Dermis lymphatic vessel endothelial cell (primary cell): ENCODE measurements at places on chromosomes 7 and 10. TPM values are rescaled to one million over a fixed set of nuclear protein-coding genes. Genes with fewer than 3 reads are reported as not detected.

Gene TFPI2
- total RNA-seq = 25.2 and 202 TPM in 2 replicates

Gene H2BK1
- total RNA-seq = not detected in 2 replicates

Gene IGFBP3
- 2.3 and 5.5 TPM in 2 replicates for total RNA-seq

Gene COL1A2
- 5.8 and 34.4 TPM in 2 replicates for total RNA-seq

Gene DYDC2
- total RNA-seq = not detected in 2 replicates

Gene SKIDA1
- 4.0 and 5.4 TPM in 2 replicates for total RNA-seq

Gene GBX1
- not detected in 2 replicates for total RNA-seq
